ENCODE measurements at places on chromosomes 12 and 14. TPM values are rescaled to one million over a fixed set of nuclear protein-coding genes. Genes with fewer than 3 reads are reported as not detected.

Gene CD63
- total RNA-seq: 711 TPM

Gene GZMH
- not detected for total RNA-seq

Gene KRT71
- 0.05 TPM for total RNA-seq

Gene GLIPR1
- 29.3 TPM for total RNA-seq

Gene APOF
- total RNA-seq: not detected

Gene SLC35E3
- total RNA-seq: 15.9 TPM

Gene CCDC197
- not detected for total RNA-seq

Gene DACT1
- 0.50 TPM for total RNA-seq

Gene CMTM5
- not detected for total RNA-seq

Gene CMA1
- not detected for total RNA-seq

Gene DRAM1
- 24.4 TPM for total RNA-seq

Gene KRT6C
- total RNA-seq: not detected

Gene ASPG
- 0.06 TPM for total RNA-seq

Gene IL26
- total RNA-seq: not detected

Gene TAS2R50
- total RNA-seq: not detected

Gene SERPINA1
- total RNA-seq: 0.67 TPM

Gene GPN3
- 30.6 TPM for total RNA-seq

Gene AKAP6
- total RNA-seq: 0.51 TPM

Gene LRRC23
- total RNA-seq: 16.6 TPM

Gene PPP1CC
- 128 TPM for total RNA-seq

Gene HCAR2
- 0.29 TPM for total RNA-seq

Gene MYH6
- total RNA-seq: not detected

Gene TCL1B
- total RNA-seq: not detected

Gene MEG3
- total RNA-seq: 65.6 TPM

Gene OR4E2
- total RNA-seq: not detected

Gene AKAP5
- 0.40 TPM for total RNA-seq

Gene SSTR1
- not detected for total RNA-seq

Gene RIMKLB
- total RNA-seq: 17.3 TPM

Gene KLHL28
- 7.3 TPM for total RNA-seq

Gene KCNH5
- not detected for total RNA-seq
